ENCODE measurements at places on chromosomes 13 and 19. TPM values are rescaled to one million over a fixed set of nuclear protein-coding genes. Genes with fewer than 3 reads are reported as not detected.

Gene DPF1
- total RNA-seq = 0.91 TPM

Gene ANO8
- 4.2 TPM for total RNA-seq

Gene MEDAG
- total RNA-seq = not detected

Gene BRCA2
- total RNA-seq = 49.0 TPM

Gene ZNF548
- total RNA-seq = 20.3 TPM

DNA sequence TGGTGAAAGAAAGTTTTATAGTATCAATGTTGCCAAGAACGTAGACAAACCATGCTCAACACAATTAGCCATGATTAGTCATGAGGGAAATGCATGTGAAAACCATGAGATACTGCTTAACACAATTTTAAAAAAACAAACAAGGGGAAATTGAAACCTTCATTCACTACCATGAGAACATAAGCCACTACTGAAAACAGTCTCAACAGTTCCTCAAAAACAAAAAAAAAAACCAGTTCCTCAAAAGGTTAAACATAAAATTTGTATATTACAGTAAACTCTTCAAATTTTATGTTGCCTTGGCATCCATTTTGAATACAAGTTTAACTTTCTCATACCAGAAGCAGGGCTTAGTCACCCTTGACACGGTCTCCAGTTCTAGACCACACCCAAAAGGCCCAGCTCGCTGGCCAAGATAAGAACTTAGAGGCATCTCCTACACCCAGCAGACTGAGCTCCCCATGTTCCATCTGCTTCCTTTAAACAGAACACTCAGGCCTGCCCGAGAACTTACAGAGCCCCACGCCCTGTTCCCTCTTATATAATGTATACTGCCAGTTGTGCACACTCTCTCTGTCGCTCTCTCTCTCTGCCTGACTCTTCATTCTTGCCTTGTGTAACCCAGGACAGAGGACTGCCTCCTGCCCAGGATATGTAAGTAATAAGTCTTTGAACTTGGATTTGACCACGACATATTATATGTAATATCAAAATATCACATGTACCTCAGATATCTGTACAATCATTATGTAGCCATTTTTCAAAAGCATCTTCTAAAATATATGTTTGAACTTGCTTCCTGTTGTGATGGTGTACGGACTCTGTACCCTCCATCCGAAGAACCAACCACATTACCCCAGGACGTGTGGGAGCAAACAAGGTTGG lies 67.4 kb downstream of the STK24 start:
- H3K4me1 ChIP-seq = peaks cover 96% of the 10 kb centered on the region
- H3K4me3 ChIP-seq = peak overlapping the region; percentile 50
- H3K27me3 ChIP-seq = no peaks in the 10 kb centered on the region
- DNase-seq = peak; percentile 74
- H3K36me3 ChIP-seq = peaks cover 62% of the 10 kb centered on the region
- H3K27ac ChIP-seq = peak overlapping the region; percentile 93

DNA sequence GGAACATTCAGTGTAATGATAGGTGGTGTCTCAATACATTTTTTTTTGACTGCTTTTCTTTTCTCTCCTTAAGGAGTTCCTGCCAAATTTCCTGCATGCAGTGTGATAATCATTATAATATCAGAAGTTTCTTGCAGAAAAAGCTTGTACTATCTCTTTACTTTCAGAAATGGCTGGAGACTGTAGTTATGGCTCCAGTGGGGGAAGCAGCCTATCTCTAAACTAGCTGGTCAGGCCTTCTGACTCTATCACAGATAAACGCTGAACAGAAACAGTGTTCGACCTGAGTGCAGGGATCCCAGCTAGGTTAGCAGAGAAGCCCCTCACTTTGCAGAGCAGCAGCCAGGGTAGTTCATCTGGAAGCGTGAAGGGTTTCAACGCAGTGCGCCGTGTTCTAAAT lies 1.9 kb downstream of the CCNE1 start:
- peaks cover 15% of the 10 kb centered on the region for H3K4me1 ChIP-seq
- H3K27ac ChIP-seq = no peak overlapping the region
- peak overlapping the region; percentile 88 for H3K4me3 ChIP-seq
- peaks cover 30% of the 10 kb centered on the region for H3K36me3 ChIP-seq

GRCh38 chr13:99018418-99019180 lies 40.7 kb upstream of the DOCK9 start:
- H3K27me3 ChIP-seq = no peaks in the 10 kb centered on the region
- peak overlapping the region; percentile 81 for H3K27ac ChIP-seq
- H3K36me3 ChIP-seq = peaks cover 4% of the 10 kb centered on the region
- peaks cover 58% of the 10 kb centered on the region for H3K4me1 ChIP-seq
- H3K4me3 ChIP-seq = no peak overlapping the region

Measured in activated CD4-positive, alpha-beta T cell treated with anti-CD3 and anti-CD28 coated beads for 36 hours (primary cell).